ENCODE measurements at places on chromosomes 2 and 18. TPM values are rescaled to one million over a fixed set of nuclear protein-coding genes. Genes with fewer than 3 reads are reported as not detected.

NGEF gene
- 89.4 TPM for total RNA-seq

MGAT4A gene
- total RNA-seq: 109 TPM

FHOD3 gene
- total RNA-seq: 6.3 TPM

CPLX4 gene
- not detected for total RNA-seq

VWC2L gene
- total RNA-seq: 0.32 TPM

ST6GAL2 gene
- total RNA-seq: 0.27 TPM

CD8A gene
- total RNA-seq: 33.3 TPM

PARD6G gene
- total RNA-seq: 0.75 TPM

IL1RL1 gene
- total RNA-seq: 18.4 TPM

PLGLB2 gene
- total RNA-seq: 0.82 TPM

CDH7 gene
- total RNA-seq: not detected

MC2R gene
- total RNA-seq: not detected

TMEM127 gene
- 18.5 TPM for total RNA-seq

C1GALT1C1L gene
- total RNA-seq: not detected

RNASEH1 gene
- total RNA-seq: 12.4 TPM

UGT1A9 gene
- 10.4 TPM for total RNA-seq

DNA sequence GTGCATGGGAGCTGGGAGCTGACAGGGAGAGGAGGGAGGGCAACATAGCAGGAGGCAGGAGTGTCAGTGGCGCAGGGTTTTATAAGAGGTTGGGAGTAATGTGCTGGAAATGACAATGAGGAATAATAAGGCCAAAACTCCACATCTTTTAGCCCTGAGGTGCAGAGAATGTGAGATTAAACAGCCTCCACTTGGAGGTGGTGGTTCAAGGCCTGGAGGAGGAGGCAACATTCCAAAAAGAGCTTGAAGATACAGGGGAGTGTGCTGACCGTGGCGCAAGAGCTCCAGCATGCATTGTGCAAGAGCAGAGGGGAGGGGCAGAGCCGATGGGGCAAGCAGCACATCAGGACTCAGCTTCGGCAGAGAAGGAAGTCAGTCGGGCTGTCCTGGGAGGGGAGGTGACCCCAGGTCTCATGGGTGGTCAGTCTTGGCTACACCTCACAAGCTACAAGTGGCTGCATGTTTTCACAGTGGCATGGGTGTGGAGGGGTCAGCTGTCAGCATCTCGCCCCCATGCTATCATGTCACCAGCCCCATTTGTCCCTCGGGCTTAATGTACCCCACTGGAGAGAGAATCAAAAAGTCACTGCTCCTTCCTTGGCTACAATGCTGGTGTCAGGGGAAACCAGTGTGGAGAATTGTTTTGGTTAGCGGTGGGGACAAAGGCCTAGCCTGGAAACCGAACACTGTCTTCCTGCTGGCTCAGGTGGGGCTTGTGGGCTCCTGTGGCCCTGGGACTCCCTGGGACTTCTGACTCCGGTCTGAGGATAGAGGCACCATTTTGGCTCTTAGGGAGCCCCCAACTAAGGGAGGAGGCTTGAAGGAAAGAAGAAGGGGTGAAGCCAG, 208.0 kb downstream of the ZFP36L2 start:
- DNase-seq: peak; percentile 79

GRCh38 chr2:15191789-15192188, 369.3 kb downstream of the NBAS start:
- no peak for DNase-seq

- peak; percentile 46 for DNase-seq
Observed at GRCh38 chr2:9830685-9831410, 12.4 kb upstream of the TAF1B start.

DNA sequence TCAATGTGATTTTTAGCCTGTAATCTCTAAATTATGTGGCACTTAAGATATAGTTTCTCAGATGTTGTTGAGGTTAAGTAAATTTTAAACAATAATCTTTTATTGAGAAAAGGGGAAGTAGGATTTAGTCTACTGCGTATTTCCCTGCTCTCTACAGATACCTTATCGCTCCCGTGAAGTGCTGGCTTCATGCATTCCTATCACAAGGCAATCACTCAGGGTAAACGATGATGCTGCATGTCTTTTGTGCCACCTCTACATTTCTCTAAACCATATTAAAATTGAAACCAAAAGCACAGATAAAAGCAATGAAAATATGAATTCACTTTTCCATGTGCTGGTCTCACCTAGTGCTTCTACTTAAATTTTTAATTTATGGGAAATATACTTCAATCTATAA, 14.4 kb upstream of the RPE start:
- no peak for DNase-seq

DNA sequence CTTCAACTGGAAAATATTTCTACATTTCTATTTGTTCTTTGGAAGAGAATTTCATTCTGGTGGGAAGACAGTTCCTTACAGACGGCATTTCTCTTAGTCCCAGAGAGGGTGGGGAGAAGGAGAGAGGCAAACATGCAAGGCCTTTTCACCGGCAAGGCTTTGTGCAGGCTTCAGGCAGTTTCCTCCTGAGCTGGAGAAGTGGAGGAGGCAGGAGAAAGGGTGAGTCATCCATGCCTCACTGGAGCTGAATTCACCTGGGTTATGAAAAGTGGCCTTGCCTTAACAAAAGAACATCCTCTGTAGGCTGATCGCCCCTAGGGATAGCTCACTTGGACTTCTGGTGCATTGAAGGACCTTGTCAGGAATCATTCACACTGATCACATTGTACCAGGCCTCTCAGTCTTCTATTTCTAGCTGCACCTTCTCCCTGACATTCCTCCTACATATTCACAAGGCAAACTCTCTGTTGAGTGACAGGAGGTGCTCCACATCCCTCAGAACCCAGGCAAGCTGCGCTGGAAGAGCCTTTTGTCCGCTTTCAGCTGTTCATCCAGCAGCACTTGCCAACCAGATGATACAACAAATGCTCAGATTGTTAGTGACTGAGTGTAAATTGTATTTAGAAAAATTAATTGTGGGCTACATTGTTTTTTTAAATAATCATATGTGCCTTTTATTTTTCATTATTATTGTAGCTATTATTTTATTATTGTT, 796.1 kb downstream of the DCDC2C start:
- no peak for DNase-seq

DNA sequence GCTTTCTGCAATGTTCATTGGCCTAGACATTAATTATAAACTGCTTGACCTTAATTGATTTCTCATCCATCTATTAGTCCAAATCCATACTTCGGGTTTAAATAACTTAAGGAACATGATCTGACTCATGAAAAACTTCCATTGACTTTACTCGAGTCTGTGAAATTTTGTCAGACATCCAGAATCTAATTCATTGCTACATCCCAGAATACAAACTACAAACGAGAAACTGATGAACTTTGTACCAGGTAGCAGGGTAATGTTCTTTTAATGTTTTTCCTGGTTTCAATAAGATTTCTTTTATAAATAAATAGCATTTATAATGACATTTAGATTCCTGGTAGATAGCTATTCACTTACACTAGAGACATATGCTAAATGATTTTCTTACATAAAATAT, 36.0 kb upstream of the IKZF2 start:
- DNase-seq: no peak

DNA sequence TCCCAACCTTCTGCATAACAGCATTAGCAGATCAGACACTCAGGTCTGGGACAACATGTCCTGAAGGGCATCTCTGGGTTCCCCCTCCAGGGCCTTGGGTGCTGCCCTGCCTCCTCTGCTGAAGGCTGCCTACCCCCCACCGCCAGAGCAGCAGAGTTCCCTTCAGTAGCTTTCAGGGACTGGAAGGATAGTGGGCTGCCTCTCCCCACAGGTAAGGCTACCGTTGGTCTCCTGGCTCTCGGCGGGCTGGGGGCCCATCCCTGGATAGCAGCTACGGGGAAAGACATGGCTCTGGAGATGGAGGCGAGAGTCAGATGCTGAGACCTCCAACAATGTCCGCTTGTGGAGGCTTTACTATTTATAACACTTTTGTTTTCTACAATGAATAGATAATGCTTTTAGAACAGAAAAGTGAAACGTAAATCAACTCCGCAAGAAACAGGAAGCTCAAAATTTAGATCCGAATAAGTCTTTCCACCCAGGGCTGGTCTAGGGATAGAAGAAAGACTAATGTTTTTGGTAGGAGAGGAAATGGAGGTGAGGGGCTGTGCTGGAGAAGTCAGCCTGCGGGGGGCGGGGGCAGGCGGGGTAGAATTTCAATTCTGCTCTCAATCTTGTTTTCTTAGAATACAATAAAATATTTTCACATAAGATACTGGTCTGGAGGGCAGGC, 58.4 kb downstream of the ARL4C start:
- no peak for DNase-seq

DNA sequence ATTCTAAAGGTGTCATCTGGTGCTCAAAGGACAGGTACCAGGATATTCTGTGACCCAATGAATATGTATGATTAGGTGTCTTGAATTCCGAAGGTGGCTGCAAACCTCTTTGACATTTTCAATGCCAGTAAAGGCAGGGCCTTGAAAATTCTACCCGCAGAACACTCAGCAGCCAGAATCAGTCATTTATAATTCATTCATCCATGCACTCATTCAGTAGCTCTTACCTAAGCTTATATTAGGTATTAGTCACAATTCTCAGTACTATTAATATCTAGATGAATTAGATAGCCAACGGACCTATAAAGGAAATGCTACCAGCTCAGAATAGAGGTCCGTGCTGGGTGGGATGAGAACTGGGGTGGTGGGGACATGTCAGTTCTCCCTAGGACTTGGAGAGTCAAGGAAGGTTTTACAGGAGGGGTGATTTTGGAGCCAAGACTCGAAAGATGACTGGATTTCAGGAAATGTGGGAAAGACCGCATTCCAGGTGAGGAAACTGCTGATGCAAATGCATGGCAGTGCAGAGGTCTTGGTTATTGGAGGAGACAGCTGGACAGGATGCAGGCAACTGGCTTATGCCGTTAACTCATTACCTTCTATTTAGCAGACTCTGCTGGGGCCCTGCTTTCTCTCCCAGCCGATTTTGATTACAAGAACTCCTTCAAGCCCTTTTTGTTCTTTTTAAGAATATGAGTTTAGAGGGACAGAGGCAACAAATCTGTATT, 7.2 kb downstream of the TRIB2 start:
- DNase-seq: no peak

DNA sequence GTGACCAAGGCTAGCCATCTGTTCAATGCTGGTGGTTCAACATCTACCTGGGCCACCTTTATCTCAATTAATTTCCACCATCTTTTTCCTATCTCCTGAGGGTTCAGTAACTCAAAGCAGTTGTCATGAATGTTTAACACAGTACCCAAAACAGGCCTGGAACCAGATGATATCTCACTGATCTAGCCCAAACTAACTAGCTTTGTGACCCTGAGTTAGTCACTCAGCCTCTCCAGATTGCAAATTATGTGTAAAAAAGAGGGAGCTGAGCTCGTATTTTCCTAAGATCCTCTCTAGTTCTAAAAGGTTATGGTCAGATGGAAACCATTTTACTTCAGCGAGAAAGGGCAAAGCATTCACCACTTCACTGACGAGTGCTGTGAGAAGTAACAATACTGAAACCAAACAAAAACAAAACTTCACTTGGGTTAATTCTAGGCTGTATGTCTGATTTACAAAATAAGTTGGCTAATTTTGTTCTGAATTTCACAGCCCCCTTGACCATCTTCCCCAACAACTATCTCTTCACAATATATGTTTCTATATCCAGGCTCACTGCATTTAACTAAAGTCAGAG, 14.8 kb downstream of the SPRED2 start:
- DNase-seq: no peak

GRCh38 chr2:170313347-170313991, 135.5 kb downstream of the MYO3B start:
- DNase-seq: no peak

GRCh38 chr2:40962026-40962425, 510.1 kb upstream of the SLC8A1 start:
- DNase-seq: no peak

- DNase-seq: no peak
Observed at GRCh38 chr18:63213331-63213900, 106.2 kb downstream of the BCL2 start.

GRCh38 chr2:48113767-48114166, 207.5 kb upstream of the FBXO11 start:
- DNase-seq: no peak

DNA sequence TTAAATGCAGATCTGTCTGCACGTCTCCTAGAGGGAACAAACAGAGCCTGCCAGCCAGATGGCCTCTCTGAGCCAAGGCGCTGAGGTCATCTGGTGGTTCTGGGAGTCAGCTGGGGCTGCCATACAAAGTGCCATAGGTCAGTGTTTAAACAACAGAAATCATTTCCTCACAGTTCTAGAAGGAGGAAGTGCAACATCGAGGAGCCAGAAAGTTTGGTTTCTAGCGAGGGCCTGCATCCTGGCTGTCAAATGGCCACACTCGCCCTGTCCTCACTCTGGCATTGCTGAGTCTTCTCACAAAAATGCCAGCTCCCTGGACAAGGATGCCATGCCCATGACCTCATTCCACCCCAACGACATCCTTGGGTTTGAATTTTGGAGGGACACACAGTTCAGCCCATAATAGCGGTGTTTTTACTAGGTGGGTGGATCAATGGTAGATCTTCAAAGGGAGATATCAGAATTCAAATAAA, 59.6 kb downstream of the MYT1L start:
- no peak for DNase-seq

DNA sequence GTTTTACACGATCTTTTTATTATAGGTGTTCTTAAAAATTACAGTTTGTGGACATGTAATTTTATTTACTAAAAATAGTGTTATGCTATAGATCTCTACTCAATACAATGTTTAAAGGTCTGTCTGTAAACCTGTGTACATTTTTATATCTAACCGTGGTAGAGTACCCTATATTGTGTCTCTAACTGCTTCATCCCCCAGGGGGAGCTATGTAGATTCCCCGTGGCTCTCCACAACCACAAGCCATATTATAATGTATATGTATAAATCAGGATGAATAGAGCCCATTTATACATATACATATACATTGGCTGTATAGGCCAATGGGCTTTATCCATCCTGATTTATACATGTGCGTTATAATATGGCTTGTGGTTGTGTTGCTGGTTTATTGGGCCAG, 59.4 kb downstream of the ADAM23 start:
- no peak for DNase-seq

- DNase-seq: no peak
Observed at GRCh38 chr2:240388471-240389301, 46.8 kb upstream of the GPC1 start.

- DNase-seq: no peak
Observed at GRCh38 chr2:236965021-236965840, 120.5 kb upstream of the COPS8 start.

- no peak for DNase-seq
Observed at GRCh38 chr2:63055226-63056106, 4.8 kb downstream of the OTX1 start.

- DNase-seq: no peak
Observed at GRCh38 chr2:8753609-8754008, 71.8 kb downstream of the ID2 start.

DNA sequence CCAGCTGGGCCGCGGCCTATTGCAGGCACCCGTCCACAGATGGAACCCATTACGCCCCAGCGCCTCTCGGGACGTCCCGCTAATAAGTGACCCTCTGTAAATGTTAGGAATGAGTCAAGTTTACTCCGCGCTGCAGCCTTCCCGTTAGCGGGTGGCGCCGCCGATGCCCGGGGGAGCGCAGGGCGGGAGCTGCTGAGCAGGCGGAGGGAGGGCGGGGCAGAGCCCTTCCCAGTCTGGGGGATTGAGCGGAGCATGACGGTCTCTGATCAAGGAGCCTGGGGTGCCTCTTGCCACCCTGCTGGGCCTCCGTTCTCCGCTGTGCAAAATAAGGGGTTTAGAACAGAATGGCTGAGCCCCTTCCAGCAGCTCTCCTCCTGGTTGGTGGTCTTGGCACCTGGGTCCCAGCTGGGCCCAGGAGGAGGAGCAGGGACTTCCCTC, 10.5 kb downstream of the CROCC2 start:
- DNase-seq: no peak

All from transverse colon (tissue), 4 donors.